LNCaP clone FGC (cell line): ENCODE measurements at places on chromosomes 7 and 10.

GRCh38 chr10:27072436-27073114 is 27.7 kb downstream of the ANKRD26 start:
- no peak for DNase-seq

GRCh38 chr7:112080978-112081377 is 125.2 kb downstream of the DOCK4 start:
- DNase-seq, result no peak

DNA sequence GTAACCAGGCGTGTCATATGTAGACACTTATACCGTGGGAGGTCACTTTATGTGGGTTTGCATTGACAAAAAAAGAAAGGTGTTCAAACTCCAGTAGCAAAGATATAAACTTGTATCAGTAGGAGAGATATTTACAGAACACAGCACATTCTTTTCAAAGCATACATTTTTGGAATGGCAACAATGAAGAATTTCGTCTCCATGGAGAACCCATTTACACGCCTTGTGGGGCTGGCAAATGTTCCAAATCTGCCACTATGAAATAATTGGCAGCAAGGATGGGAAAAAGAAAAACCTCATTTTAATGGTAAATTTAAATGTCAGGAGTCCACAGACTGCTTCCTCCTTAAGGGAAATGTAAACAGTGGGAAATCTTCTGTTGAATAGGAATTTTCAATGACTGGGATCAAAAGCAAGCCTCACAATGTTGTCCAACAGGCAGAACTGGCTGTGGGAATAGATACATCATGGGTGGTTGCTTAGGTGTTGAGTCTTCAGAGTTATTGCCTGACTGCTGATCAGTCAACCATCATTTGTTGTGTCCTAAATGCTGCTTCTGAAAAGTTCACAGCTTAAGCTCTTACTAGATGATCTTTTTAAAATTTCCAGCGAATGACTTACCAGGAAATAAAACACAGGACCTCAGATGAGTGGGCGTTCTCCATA is 256.6 kb upstream of the SEMA3C start:
- no peak for DNase-seq

GRCh38 chr7:1898628-1899185 is 228.6 kb downstream of the ELFN1 start:
- DNase-seq, result no peak

DNA sequence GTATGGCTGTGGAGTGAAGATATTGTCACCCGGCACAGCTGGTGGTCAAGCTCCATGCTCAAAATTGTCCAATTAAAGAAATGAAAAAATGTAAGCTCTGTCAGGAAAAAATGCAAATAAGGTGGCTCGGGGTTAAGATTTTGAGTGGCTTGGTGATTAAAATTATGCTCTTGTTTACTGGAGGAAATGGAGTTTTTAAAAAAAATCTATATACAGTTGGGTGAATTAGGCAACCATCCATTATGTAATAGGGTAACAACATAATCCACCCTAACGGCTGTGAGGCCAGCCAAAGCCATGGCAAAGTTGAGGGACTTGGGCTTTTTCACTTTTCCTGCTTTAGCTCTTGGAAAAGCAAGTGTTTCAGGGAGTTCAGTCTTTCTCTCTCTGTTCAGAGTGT is 260.8 kb upstream of the HABP2 start:
- no peak for DNase-seq

- DNase-seq, result no peak
These were observed 58.0 kb downstream of the PDSS1 start for GRCh38 chr10:26755443-26755903.

DNA sequence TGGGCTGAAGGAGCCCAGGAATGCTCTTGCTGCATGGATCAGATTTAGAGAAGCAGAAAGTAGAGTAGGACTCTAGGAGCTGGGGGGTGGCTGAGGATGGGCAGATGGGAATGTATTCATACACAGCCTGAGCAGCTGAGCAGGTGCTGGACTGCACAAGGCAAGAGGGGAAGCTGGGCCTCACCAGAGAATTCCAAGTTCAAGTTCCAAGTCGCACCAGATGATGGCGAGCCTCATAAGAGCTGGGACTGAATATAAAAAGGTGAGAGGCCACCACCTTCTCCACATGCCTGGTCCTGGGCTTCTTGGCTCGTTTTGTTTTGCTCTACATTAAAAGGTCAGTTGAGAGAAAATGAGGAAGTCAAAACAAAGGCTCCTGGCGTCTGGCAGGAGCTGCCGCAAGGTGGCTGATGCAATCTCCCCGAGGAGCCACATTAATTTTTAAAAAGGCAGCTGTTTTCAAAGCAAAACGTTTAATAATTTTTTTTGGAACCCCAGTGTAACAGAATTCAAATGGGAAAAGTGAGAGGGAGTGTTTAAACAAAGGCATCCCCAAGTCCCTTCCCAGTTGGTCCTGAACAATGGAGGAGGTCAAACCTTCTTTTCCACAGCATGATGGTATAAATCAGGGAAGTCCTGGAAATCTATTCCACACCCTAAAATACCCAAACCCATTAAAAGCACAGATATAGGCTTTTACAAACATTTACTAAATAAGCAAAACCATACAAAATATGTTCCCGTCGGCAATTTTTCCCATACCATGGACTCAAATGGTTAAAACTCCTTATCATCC is 9.5 kb downstream of the CYREN start:
- DNase-seq, result no peak

GRCh38 chr7:85177316-85177715 is 9.5 kb downstream of the SEMA3D start:
- DNase-seq, result no peak

DNA sequence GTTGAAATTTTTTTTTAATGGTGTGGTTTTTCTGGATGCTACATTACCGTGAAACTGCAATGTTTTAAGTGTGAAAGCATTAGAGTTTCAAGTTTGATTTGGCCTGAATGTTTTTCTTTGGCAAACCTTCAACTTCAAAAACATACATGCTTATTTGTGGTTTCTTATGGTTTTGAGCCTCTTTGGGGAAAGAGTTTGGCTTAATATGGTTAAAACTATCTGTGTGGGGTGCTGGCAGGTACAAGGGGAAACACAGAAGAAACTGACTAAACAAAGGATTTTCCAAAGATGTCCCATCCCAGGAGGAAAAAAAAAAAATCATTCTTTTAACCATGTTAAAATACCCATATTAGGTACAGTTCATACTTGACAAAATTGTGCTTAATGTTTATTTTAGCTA is 121.1 kb downstream of the HGF start:
- no peak for DNase-seq
